ENCODE measurements at places on chromosomes 4 and X. TPM values are rescaled to one million over a fixed set of nuclear protein-coding genes. Genes with fewer than 3 reads are reported as not detected.

AKAP14 gene
- total RNA-seq: not detected

NUDT10 gene
- 0.14 TPM for total RNA-seq

DUX4 gene
- total RNA-seq: not detected

GRCh38 chrX:22220941-22221340, 51.8 kb upstream of the CBLL2 start:
- no peak overlapping the region for H3K4me3 ChIP-seq
- H3K27me3 ChIP-seq: no peaks in the 10 kb centered on the region
- no peak overlapping the region for H3K27ac ChIP-seq
- no peaks in the 10 kb centered on the region for H3K4me1 ChIP-seq
- DNase-seq: no peak
- H3K36me3 ChIP-seq: no peaks in the 10 kb centered on the region

GRCh38 chrX:68387776-68388175, 45.5 kb downstream of the OPHN1 start:
- no peaks in the 10 kb centered on the region for H3K36me3 ChIP-seq
- H3K4me3 ChIP-seq: no peak overlapping the region
- no peaks in the 10 kb centered on the region for H3K4me1 ChIP-seq
- no peak for DNase-seq
